Astrocyte (in vitro differentiated cells and primary cell): ENCODE measurements at places on chromosomes 11 and 22. TPM values are rescaled to one million over a fixed set of nuclear protein-coding genes. Genes with fewer than 3 reads are reported as not detected.

- H3K4me3 ChIP-seq = no peak overlapping the region
- no peak overlapping the region for H3K27ac ChIP-seq
- DNase-seq = no peak
- no peaks in the 10 kb centered on the region for H3K36me3 ChIP-seq
- peaks cover 9% of the 10 kb centered on the region for H3K4me1 ChIP-seq
Measured at GRCh38 chr11:3860375-3860774, 4.9 kb downstream of the STIM1 start.

GRCh38 chr11:131884461-131885073 lies 514.2 kb downstream of the NTM start:
- H3K4me3 ChIP-seq = no peak overlapping the region
- no peak for DNase-seq
- no peaks in the 10 kb centered on the region for H3K36me3 ChIP-seq
- peaks cover 38% of the 10 kb centered on the region for H3K4me1 ChIP-seq

- DNase-seq = peak; percentile 69
- no peak overlapping the region for H3K4me3 ChIP-seq
- H3K4me1 ChIP-seq = peaks cover 26% of the 10 kb centered on the region
- H3K27me3 ChIP-seq = no peaks in the 10 kb centered on the region
- no peaks in the 10 kb centered on the region for H3K36me3 ChIP-seq
- peak overlapping the region; percentile 69 for H3K27ac ChIP-seq
Measured at GRCh38 chr11:27427183-27427980, 45.2 kb downstream of the LGR4 start.

DNA sequence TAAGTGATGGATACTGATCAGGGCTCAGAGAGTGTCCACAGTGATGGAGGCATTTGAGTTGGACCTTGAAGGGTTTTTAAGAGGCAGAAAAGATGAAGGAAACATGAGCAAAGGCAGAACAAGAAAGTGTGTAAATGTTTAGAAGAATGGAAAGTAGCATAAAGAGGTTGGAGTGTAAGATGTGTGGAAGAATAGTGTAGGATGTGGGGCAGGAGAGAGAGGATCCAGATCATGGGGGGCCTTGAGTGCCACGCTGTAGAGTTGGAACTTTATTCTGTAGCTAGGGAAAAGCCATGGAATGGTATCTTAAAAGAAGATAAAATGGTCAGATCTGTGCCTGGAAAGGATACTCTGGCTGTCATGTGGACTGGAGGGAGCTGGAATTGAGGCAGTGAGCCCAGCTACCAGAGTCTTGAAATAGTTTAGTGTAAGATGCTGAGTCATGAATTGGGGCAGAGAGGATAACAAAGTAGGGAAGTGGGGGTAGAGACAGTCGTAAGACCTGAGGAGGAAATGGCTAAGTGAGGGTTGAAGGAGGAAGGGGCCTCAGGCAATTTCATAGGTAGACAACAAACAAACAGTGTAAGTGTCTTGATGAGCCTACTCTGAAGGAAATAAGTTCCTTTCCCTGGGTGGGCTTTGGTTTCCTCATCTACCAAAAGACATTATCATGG lies 6.7 kb downstream of the KCNE3 start:
- no peaks in the 10 kb centered on the region for H3K36me3 ChIP-seq
- no peaks in the 10 kb centered on the region for H3K27me3 ChIP-seq
- no peak overlapping the region for H3K4me3 ChIP-seq

DNA sequence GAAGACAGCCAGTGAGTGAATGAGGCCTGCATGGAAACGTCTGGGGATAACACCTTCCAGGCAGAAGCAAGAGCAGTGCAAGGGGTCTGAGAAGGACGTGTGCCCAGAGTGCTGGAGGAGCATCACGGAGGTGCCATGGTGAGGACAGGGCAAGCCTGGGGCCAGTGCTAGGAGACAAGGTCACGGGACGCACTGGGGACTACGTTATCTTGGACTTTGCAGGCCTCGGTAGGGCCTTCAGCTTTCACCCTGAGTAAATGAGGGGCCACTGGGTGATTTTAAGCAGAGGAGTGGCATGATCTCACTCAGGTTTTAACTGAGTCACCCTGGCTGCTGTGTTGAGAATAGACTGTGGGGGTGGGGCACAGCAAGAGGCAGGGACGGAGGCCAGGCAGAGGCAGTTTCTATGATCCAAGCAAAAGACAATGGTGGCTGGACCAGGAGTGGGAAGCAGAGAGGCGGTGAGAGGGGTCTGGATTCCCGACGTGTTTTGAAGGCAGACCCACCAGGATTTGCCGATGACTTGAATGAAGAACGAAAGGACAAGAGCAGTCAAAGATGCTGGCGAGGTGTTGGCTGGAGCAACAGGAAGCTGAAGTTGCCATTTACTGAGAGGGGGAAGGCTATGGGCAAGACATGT lies 102.7 kb upstream of the PARVA start:
- H3K36me3 ChIP-seq = no peaks in the 10 kb centered on the region
- H3K4me3 ChIP-seq = no peak overlapping the region
- peak; percentile 43 for DNase-seq
- H3K27ac ChIP-seq = peak overlapping the region; percentile 64

GRCh38 chr22:36940676-36941075 lies 27.2 kb downstream of the CSF2RB start:
- no peaks in the 10 kb centered on the region for H3K4me1 ChIP-seq
- no peak for DNase-seq
- no peak overlapping the region for H3K4me3 ChIP-seq
- no peaks in the 10 kb centered on the region for H3K36me3 ChIP-seq

The CSNK2A3 gene
- total RNA-seq = 1.7 and 2.7 TPM in 2 replicates

The SCN2B gene
- 0.18 and 0.29 TPM in 2 replicates for total RNA-seq

The AASDHPPT gene
- total RNA-seq = 61.0 and 61.6 TPM in 2 replicates
